Urothelium cell line (cell line): ENCODE measurements at places on chromosomes 7 and 10.

DNA sequence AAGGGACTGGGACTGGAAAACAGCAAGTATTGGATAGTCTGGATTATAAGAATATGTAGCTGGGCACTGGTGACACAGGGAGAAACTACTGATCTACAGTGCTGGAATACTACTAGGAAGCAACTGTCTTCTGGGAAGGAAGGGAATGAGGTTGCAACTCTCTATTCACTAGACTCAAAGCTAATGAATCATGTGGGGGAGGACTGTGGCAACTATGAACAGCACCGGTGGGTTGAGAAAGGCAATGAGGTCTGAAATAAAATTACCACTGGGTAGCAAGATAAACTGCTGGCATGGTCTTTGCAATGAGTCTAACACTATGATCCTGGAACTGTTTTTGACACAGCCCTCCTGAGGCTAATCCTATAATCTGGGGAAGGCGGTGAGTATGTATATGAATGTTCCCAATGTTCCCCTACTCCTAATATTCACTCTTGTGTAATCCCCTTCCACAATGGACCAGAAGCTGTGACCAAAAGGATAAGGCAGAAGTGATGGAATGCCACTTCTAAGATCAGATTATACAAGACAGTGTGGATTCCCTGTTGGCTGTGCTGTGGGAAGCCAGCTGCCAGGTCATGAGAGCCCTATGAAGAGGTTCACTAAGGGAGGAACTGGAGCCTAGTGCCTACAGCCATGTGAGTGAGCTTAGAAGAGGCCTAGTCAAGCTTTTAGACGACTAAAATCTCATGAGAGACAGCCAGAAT lies 101.3 kb upstream of the DNAJB12 start:
- no peak for DNase-seq

DNA sequence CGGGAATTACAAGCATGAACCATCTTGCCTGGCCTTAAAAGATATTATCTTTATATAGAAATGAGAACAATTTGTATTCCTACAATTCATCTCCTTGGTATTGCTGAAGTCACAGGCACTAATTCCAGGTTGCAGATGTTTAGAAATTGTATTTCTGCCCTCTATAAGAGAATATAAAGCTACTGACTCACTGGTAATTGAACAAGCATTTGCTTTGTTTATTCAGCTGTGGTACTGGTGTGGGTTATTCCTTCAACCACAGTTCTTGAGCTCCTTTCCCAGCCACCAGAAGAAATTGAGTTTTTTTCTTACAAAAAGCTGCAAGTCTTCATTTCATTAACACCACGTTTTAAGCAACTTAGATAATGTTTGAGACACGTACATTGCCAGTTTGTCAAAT lies 29.0 kb upstream of the MPP7 start:
- DNase-seq: peak; percentile 57

GRCh38 chr7:129315960-129316359 lies 91.1 kb downstream of the AHCYL2 start:
- DNase-seq: no peak

- no peak for DNase-seq
Observed at GRCh38 chr7:41104631-41105030, 598.3 kb downstream of the INHBA start.

DNA sequence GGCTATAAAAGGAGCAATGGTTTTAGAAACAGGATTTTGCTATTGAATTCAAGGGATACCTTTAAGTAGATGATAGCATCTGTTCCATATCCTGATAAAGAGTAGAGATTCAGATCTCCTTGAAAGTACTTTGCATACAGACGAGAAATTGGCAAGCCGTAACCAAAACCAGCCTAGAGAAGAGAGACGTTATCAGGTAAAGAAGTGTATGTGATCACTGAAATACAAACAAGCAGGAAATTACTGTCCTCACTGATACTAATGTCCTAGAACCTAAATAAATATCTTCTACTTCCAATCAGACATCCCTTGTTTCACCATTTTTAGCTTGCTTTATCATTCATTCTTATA lies 9.4 kb downstream of the PDK4 start:
- DNase-seq: no peak

DNA sequence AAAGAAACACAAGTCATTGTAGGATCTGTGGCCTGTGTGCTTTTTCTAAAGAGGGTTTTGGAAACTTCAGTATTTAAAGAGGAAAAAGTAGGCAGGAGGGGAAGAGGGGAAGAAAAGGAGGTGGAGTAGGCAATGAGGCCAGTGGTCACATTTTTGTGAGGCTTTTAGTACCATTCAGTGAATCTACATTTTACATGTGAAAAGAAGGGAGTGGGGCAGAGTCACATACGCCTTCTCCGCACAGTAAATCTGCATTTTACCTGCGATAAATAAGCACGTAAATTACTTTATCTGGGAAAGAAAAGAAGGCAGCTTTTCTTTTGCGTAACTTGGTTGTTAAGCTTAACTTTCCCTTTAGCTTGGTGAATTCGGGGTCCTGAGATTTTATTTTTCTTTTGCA lies 13.2 kb downstream of the CHST12 start:
- no peak for DNase-seq

DNA sequence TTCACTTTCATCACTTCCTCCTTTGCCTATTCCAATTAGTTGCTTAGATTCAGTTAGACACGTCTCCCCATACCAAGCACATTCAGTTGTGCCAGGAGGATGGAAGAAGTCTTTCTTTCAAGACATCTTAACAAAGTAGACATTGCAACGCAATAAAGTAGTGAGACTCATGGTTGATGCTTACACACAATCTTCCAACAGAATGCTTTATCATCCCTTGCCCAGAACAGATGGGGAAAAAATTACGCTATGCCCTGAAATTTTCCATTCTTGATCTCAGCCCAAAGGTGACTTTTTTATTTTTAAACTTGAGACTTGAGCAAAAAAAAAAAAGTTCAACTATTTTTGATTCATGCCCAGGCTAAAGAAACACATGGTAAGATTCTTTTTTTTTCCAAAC lies 74.9 kb downstream of the KCNMA1 start:
- no peak for DNase-seq

DNA sequence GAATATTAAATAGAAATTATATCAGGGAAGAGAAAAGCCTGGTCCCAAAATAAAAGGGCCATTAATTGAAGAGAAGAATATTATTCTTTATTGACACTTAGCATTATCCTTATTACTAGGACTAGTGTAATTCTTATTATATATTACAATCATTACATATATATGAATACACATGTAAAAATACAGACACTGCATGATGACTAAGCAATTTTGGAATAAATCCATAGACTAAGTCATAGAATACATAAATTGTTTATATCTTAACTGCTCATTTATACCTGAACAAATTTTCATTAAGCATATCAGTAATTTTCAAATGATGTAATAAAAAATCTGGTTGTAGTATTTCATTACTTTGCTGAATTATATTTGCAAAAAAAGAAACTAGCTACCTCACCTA lies 29.7 kb upstream of the SLC13A1 start:
- DNase-seq: no peak

- no peak for DNase-seq
Observed at GRCh38 chr7:157228864-157229422, 90.2 kb downstream of the UBE3C start.
